ENCODE measurements at places on chromosomes 7 and 10. TPM values are rescaled to one million over a fixed set of nuclear protein-coding genes. Genes with fewer than 3 reads are reported as not detected.

Gene SERPINE1
- total RNA-seq, result 4.1 TPM

DNA sequence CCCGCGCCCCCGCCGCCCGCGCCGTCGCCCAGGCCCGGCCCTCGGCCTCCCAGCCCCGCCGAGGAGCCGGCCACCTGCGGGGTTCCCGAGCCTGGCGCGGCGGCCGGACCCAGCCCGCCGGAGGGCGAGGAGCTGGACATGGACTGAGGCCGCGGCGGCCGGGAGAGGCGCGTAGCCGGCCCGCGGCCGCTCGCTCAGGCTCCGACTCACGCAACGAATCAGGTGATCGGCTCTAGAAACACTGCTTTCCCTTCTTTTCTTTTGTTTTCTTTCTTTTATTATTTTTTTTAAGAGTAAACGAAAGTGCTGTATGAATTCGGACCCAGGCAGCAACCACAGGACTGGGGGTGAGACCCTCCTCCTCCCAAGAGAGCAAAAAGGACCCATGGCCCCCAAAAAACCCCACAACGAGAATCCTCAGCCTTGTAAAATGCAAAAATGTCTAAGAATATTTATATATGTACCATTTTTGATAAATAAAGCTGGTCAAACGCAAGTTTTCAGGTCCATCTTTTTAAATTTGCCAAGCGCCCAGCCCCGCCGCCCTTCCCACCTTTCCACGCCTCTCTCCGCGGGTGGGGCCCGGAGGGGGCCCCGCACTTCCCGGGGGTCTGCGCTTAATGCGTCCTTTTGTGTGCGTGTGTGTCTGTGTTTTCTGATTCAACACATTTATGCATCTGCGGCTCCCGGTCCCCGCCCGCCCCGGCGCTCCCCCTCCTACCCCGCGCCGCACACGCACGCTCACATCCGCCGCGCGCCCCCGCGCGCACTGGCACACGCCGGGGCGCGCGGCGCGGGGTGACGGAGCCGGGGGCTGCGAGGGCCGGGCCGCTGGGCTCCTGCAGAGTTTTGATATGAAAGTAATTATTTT, 4.4 kb downstream of the UNCX start:
- DNase-seq, result no peak

- DNase-seq, result no peak
Measured at GRCh38 chr7:75640201-75640600, 98.5 kb downstream of the HIP1 start.

Gene LLCFC1
- not detected for total RNA-seq

Gene CYP2W1
- total RNA-seq, result not detected

Gene RNF133
- 0.58 TPM for total RNA-seq

- no peak for DNase-seq
Measured at GRCh38 chr7:154598396-154598795, 404.5 kb downstream of the PAXIP1 start.

Gene UPK3B
- 0.45 TPM for total RNA-seq

DNA sequence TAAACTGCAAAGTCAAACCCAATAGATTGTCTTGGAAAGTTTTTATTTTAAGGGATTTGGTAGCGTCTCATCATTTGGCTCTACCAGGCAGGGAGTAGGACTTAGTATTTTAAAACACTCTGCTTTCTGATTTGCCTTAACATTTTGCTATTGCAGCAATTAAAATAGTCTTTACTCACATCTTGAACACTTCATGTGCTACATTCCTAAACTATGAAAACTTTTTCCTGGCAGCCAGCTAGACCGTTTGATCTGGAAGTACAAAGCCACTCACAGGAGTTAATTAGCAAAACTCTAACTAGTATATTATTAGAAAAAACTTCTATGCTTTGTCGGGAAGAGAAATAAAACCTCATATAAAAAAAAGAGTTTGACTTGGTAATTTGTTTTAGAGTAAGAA, 111.4 kb downstream of the TFPI2 start:
- DNase-seq, result no peak

Gene PTPN20
- total RNA-seq, result 2.8 TPM

- no peak for DNase-seq
Measured at GRCh38 chr7:27211764-27212204, 11.9 kb upstream of the HOXA13 start.

GRCh38 chr7:23811540-23811939, 101.5 kb downstream of the STK31 start:
- no peak for DNase-seq

DNA sequence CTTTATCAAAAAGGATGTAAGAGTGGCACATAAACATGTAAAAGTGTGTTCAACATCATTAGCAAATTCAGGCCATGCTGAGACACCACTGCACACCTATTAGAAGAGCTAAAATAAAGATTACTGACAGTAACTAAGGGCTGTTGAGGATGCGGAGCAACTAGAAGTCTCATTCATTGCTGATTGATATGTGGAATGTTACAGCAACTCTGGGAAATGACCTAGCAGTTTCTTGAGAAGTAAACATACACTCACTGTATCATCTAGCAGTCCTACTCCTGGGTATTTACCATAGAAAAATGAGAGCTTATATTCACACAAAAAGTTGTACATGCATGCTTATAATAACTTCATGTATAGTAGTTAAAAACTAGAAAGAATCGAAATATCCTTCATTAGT, 77.3 kb downstream of the CCSER2 start:
- no peak for DNase-seq

GRCh38 chr7:117907049-117907640, 33.9 kb upstream of the CTTNBP2 start:
- no peak for DNase-seq

GRCh38 chr7:114789161-114789560, 132.7 kb upstream of the MDFIC start:
- DNase-seq, result no peak

- no peak for DNase-seq
Measured at GRCh38 chr10:105725007-105725406, 1083.9 kb downstream of the SORCS3 start.

DNA sequence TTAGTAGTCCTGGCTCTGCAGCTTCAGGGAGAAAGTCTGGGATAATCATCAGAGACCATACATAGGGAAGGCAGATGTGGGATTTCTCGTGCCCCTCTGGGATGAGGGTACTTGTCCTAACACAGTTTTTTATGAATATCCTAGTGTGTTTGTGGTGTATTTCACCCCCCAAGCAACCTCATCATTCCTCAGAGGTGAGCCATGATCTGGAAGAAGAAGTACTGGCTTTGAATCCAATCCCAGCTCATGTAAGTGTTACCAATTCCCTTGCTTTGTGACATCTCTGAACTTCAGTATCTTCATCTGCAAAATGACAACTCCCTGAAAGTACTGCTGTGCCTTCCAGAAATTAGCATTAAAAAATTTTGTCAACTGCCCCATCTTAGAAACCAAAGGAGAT, 347.5 kb upstream of the ZMIZ1 start:
- DNase-seq, result no peak

- no peak for DNase-seq
Measured at GRCh38 chr7:19290968-19291367, 145.7 kb upstream of the FERD3L start.

Gene TLX1
- total RNA-seq, result not detected

- no peak for DNase-seq
Measured at GRCh38 chr10:605632-606325, 83.7 kb downstream of the DIP2C start.

Gene TMEM270
- total RNA-seq, result not detected

Gene PLEKHS1
- 2.9 TPM for total RNA-seq

- peak; percentile 13 for DNase-seq
Measured at GRCh38 chr7:84548366-84549365, 354.1 kb upstream of the SEMA3A start.

DNA sequence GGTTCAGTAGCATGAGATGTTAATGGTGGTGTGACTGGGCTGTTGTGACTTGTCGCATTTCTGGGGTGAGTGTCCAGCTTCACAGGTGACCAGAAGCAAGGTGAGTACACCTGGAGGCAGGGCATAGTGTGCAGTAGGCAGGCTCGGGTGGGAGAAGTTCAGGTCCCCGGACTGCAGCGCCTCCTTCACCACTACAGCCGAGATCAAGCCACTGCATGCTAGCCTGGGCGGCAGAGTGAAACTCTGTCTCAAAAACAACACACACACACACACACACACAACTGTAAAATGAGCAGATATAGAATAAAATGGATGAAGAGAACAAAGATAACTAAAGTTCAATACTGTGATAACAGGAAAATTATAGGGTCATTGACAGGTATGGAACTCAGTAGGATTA, 11.1 kb upstream of the PARD3 start:
- no peak for DNase-seq

DNA sequence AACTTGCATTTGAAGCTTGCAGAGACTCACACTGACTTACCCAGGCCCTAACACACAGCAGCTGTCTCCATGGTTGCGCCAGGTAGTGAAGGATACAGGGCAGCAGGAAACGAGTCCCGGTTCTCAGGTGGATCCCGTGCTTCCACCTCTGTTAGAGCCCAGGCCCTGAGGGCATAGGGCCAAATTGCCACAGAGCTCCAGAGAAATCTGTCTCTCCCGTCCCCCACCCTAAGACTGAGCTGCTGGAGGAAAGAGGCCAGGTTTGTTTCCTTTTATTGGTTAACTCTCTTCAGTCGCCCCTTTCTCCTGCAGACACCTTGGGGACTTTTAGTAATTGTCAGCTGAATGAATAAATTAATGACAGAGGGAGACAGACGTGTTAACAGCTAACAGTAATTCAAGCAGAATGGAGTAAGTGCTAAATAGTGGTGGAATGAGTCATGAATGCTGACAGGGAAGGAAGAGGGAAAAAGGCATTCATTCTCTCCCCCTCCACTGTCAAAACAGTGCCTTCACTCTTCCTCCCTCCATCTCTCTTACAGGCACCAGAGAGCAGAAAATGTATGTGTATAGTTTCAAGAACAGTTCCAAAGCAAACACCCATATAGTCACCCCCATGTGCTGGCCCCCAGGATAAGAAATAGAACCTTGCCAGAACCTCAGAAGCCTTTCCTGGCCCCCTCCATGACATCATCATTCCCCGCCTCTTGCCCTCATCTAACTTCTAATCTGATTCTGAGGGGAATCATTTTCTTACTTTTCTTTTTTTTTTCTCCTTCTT, 16.8 kb upstream of the DLG5 start:
- DNase-seq, result no peak

Gene ACBD5
- 45.2 TPM for total RNA-seq

GRCh38 chr7:118350260-118350659, 125.8 kb downstream of the ANKRD7 start:
- DNase-seq, result no peak

Gene WBP1L
- total RNA-seq, result 140 TPM

Gene CFAP46
- total RNA-seq, result 2.3 TPM

Gene CYP26C1
- not detected for total RNA-seq

DNA sequence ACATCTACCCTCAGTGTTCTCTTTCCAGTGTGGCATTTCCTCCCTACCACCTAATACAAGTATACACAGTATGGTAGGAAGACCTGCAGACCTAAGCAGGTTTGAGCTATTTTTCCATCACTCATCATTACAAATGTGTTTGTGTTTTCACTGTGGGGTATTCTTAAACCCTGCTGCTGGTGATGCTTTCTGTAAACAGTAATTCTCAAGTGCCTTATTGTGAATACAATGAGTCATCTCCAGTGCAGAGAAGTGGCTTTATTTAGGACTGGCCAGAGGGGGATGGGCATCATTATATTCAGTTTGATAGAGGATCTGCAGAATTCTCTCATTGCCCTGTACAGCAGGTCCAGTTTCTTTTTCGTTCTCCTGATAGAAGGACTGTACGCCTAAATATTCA, 63.7 kb downstream of the GRM8 start:
- no peak for DNase-seq

Gene R3HCC1L
- total RNA-seq, result 21.4 TPM

DNA sequence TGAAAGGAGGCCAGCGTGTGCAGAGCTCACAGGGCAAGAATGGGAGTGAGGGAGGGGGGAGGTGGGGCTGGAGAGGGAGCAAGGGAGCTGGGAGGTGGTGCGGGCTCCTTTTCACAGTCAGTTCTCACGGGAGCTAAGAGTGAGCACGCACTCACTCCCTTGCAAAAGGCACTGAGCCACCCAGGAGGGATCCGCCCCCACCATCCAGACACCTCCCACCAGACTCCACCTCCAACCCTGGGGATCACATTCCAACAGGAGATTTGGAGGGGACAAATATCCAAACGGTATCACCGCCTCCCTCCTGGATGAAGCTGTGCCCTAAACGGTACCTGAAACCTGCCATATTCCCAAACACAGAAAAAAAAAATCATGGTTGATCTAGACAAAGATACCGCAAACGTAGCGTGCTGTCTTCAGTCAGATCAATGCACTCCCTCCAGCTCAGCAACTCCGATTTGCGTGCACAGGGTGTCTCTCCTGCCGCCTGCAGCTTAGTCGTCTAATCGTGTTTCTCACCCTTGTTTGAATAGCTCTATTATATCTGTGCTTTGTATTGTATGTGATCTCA, 20.3 kb upstream of the PRKAG2 start:
- peak; percentile 43 for DNase-seq

DNA sequence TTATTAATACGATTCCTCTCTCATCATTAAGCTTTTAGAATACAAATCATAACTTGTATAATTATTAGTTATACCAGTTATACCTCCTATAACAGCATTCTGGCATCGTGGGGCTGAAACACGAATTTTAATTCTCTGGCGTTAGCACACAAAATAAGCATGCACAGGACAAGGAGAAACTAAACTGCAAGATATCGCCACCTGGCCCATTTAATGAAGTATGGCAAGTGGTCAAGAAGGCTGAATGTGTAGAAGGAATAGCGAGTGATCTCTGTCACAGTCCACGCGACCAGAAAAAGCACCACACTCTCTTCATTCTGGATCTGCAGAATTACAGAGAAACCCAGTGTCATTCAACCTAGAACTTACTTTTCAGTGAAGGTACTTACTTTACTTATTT, 18.1 kb downstream of the HACD1 start:
- no peak for DNase-seq
